Activated CD4-positive, alpha-beta T cell treated with anti-CD3 and anti-CD28 coated beads for 1 hour (primary cell): ENCODE measurements at places on chromosomes 5 and 9.

- DNase-seq: no peak
These were observed 383.5 kb downstream of the GLIS3 start for GRCh38 chr9:3916411-3916810.

- no peak for DNase-seq
These were observed 578 bp upstream of the TNFAIP8 start for GRCh38 chr5:119355244-119355638.

DNA sequence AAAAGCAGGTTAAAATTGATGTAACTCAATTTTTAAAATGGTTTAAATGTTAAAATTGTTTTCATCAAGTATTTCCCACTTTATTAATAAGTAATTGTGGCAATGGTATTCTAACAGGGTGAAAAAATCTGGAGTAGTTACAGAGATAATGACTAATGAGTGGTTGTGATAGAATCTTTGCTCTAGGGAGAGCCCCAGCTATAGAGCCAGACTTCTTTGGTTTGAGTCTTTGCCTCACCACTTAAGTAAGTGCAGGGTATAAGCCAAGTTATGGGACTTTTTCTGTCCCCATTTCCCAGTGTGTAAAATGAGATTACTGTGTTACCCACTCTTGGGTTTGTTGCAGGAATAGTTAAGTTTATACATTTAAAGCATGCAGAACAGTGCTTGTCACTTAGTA lies 158.1 kb downstream of the FER start:
- DNase-seq: no peak

DNA sequence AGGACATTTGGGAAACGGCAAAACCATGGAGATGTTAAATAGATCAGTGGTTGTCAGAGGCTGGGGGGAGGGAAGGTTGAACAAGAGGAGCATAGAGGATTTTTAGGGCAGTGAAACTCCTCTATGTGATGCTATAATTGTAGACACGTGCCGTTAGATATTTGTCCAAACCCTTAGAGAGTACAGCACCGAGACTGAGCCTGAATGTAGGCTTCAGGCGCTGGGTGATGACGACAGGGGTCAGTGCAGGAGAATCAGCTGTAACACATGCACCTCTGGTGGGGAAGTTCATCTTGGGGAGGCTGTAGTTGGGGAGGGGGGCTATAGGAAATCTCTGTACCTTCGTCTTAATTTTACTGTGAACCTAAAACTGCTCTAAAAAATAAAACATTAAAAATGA lies 22.2 kb upstream of the CLPTM1L start:
- no peak for DNase-seq

DNA sequence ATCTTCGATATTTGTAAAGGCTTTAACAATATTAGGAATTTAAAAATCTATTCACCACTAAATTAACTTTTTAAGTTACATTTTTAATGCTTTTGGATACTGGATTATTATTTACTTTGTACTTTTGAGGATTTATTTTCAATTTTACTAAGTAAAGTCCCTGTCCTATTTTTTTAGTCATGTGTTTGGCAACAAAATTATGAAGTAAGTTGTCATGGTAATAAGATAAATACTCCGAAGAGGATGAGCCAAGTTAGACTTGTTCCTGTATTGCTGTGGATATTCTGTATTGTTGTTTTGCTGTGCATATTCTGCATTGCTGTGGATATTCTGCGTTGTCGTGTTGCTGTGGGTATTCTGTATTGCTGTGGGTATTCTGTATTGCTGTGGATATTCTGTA lies 210.1 kb downstream of the MTRR start:
- no peak for DNase-seq

DNA sequence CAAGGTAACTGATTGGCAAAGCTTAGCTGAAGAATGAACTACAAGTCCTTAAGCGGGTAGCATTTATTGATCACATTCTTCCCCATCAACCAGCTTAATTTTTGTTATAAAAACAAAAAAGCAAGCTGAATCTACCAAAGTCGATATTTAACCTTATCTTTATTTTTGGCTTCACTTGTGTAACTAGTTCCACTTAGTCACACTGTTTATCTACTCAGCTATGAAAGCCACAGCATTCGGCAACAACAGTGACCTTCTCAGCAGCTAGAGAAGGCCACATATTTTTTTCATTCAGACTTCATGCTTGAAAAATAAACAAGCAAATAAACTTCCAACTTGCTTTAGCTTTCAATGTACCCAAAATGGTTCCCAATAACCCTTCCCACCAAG lies 69.4 kb downstream of the KLHL3 start:
- no peak for DNase-seq

- no peak for DNase-seq
These were observed 36.1 kb downstream of the PRRX2 start for GRCh38 chr9:129701549-129701948.

- no peak for DNase-seq
These were observed 28.9 kb downstream of the TAF11L14 start for GRCh38 chr5:17663182-17663581.

DNA sequence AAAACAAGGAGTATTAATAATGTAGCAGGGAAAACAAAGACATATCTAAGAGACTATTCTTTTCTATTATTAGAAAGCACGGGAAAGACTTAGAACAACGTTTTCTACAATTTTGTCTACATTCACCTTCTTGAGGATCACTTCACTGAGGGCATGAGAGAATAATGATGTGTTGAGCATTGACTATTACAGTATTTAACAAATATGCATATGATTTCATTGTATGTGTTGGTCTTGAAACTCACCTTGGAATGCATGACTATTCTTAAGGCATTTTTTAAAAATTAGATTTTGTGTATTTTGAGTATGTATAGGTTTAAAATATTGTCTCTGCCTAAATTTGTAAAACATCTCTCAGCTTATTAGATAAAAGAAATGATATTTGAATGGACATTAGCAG lies 1.2 kb downstream of the FSD1L start:
- DNase-seq: no peak

DNA sequence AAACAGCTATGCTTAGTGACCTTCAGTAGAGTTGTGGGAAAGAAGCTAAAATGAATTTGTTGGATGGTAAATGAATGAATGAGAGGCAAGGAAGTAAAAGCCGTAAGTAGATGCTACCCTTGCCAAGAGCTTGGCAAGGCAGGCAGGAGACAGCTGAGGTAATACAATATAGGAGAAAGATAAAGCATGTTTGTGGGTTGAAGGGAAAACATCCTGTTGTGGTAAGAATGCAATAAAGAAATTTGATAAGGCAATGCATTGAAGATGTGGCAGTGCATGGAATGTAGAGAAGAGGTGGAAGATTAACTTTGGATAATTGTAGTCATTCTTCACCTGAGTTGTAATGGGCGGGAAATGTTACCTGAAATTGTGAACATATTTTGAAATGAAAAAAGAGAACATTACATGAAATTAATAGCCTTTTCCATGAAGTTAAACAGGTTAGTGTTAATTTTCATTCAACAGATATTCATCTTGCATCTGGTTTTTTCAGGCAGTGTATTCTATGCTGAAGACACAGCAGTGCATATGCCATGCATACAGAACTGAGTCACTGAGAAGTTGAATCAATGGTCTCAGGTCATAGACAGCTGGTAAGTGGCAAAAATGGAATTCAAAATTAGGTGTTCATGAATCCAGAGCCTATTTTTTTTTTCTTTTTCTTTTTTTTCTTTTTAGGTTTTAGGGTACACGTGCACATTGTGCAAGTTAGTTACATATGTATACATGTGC lies 43.4 kb upstream of the SPINK5 start:
- no peak for DNase-seq

DNA sequence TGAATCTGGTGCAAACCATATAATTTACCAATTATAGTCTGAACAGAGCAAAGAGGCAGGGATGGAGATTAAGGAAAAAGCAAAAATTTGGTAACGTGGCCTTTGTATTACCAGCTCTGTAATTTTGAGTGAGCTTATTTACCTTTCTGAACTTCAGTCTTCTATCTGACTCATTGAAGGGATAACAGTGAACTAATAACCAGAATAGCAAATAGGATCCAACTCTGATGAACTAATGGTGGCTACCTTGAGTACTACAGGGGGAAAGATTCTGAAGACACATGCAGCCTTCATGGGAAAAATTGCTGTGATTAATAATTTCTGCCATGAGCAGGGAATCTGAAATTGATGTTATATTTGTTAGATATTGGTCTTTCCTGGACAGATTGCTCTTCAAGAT lies 23.0 kb upstream of the LARP1 start:
- no peak for DNase-seq

DNA sequence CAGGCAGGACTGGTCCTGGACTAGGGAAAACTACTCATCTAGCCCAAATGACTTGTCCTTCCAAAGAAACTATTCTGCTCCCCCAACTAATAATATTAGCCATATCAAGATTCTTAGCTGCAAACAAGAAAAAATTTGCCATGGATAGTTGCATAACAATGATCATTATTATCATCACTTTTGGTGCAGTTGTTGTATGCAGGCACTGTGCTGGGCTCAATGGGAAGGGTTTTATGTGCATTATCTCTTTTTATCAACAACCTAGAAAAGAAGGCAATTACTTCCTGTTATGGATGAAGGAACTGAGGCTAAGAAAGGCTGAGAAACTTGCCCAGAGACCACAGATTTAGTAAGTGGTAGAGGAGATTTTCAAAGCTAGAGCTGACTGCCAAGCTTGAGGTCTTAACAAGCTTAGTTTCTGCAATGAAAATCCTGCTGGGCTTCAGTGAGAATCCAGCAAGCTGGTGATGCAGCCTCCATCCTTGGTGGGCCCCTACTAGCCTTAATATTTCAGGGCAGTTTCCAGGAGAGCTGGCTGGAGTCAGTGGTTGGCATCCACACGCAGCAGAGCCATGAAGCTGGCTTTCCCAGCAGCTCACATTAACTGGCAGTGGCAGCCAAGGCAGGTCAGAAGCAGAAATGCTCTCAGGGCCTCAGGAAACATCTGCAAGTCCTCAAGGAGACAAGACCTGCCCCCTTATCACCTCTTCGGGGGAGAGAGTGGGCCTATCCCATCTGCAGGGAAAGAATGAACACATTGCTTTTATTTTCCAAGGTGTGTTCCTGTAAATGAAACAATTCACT lies 20.5 kb upstream of the MEGF9 start:
- no peak for DNase-seq

DNA sequence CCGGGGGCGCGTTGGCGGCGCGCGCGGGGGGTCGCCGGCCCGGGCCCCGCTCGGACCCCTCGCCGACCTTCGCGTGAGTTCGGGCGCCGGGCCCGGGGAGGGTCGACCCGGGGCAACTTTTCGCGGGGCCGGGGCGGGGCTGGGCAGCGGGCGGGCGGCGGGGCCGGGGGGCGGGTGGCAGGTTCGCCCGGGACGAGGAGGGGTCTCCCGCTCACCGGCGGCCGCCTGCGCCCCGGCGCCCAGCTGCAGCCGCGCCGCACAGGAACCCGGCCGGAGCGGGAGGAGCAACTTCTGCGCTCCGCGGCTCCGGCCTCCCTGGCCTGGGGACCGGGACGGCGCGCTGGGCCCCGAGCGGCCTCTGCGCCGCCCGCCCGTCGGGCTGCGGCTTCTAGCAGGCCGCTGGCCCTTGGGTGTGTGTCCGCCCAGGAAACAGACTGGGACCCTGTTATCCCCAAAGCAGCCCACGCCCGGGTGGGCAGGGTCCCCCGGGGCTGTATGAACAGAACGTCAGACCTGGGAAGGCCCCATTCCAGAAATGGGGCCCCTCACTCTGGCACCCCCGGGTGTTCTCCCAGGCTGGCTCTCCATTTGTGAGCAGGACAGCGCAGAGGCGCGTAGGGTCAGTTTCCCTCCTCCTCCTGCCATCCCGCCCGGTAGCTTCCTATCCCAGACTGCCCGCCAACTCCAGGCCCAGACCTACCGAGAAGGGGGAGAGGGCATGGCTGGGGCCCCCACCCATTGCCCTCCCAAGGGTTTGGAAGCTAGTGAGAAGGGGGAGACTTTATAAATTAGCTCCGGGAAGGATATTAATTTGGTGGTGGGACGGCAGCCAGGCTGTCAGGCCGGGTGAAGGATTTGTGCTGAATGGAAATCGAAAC lies 708 bp downstream of the RXRA start:
- DNase-seq: no peak

DNA sequence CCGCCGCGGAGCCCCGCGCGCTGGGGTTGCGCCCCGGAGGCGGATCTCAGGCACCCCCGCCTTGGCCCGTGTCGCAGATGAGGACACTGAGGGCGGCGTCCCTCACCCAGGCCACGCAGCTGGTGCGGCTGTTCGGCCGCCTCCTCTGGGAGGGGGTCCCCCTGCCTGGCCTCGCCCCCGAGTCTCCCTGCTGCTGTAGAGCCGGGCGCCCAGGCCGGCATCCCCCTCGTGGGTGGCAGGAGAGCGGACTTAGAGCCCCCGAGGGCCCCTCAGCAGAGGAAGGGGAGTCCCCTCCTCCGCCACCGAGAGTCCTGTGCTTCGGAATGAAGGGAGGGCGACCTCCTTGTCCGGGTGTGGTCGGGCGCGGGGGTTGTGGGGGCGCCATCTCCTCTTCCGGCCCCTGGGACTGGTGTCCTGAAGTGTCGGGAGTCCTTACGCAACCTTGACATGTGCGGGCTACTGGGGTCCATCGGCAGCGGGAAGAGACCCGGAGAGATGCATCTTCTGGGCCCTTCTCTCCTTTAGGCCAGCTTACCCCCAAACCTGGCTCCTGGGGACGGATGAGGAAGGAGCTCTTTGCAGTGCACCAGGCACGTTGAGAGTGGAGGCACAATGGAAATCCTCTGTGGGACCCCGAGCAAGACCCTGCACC lies 11.7 kb upstream of the EXOSC2 start:
- no peak for DNase-seq

- DNase-seq: no peak
These were observed 51.9 kb upstream of the NMUR2 start for GRCh38 chr5:152456815-152457443.

DNA sequence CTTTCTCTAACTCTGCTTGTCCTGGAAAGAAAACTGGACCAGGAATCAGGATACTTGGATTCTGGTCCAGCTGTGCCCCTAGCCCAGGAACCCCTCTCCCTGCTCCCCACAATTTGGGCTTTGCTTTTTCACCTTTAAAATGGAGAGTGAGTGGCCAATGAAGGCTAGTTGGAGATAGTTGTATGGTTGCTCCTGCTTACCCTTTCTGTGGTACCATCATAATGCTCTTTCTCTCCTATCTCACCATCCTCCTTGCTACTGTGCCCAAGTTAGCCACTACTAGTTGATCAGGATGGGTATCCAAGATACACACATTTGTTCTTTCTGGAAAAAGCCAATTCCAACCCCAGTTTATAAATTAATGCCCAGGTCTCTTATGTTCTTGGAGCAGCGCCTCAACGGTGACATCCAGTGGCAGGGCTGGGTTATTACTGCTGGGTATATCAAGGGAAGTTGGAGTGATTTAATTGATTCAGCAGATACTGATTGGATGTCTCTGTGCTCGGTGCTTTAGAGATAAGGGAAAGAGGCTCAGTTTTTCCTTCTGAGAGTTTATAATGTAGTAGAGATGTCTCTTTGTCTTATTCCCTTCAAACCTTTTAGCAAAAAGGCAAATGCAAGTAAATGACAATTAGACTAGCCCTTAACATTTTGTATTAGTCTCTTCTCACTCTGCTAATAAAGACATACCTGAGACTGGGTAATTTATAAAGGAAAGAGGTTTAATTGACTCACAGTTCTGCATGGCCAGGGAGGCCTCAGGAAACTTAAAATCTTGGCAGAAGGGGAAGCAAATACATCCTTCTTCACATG lies 38.5 kb downstream of the FAXDC2 start:
- DNase-seq: peak; percentile 48
